ENCODE measurements at places on chromosomes 1 and 21.
A peak's percentile ranks its signal among the peaks of the same experiment; 100 is the strongest.

DNA sequence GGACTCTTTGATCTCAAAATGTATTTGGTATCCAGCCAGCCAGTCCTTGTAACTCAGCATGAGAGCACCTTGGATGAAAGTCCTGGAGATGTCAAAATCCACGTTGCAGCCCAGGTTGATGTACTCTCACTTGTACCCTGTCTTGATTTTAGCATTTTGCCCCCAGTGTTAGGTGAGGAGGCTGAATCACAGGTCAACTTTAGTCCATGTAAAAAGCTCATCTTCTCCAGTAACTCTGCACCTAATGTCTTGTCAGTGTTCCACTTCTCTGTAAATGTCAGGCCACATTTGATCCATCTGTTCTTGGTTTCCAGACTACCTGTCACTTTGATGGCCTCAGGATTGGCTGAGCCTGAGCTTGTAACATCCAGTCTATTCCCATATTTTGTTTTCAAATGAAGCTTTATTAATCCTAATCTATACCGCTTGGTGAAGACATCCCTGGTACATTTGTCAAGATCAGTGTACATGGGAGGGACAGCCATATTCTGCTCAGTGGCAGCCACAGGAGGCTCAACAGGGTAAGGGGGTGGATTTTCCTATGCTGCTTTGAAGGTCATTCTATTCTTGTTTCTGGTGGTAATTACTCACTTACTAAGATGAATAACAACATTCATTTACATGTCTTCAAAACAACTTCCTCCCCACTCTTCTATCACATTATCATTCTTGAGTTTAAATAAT is 24.1 kb upstream of the FCRL3 start:
- ATAC-seq: peak; percentile 81

DNA sequence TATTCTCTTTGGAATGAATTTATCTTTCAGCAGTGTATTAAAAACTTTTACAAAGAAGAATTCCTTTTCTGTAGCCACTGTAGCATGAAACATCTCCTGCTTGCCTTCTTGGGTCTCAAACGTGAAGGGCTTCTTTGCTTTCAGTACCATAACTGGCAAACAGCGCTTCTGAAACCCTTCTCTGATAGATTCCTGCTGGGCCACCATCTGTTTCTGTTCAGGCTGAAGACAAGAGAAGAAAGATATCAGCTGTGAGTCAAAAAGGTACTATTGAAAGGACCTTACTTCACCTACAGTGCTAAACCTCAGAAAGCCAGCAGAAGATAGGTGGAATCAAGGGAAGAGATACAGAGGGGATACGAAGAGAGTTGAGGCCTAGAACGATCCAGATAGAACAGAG is 10.5 kb downstream of the AIM2 start:
- ATAC-seq: no peak

- ATAC-seq: no peak
Measured at GRCh38 chr1:40309374-40310128, 7.5 kb downstream of the COL9A2 start.

DNA sequence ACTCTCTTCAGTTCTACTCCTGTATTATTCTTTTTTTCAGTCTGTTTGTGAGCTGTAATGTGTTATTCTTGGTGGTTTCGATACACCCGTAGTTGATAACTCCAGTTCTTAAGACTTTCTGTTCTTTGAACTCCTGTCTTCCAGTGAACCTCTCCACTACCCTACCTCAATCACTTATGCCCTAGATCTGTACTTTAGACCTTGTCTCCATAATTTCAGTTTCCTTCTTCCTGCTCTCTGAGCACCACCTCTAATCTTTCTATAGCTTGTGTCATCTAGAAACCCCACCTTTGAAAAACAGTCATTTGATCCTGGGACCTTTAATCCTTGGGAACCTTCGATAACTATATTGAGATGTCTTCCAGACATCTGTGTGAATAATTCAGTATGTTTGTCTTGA is 159.3 kb downstream of the PIK3R3 start:
- no peak for ATAC-seq

- peak; percentile 53 for ATAC-seq
Measured at GRCh38 chr1:14923727-14924452, 229.7 kb upstream of the TMEM51 start.

DNA sequence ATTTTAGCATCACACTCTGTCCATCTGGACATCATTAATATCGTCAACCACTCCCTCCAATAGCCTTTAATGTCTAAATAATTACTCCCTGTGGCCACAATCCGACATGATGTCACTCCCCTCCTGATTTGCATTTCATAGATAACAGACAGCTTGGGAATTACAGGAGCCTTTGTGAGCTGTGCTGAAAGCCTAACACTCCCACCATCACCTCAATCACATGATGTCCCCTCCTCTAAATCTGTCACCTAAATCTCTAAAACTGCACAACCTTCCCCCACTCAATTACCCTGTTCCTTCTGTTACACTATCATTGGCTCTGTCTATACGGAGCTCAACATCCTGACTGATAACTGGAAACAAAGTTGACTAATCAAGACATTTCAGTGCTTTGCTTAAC is 14.3 kb downstream of the NHLH2 start:
- ATAC-seq: no peak

DNA sequence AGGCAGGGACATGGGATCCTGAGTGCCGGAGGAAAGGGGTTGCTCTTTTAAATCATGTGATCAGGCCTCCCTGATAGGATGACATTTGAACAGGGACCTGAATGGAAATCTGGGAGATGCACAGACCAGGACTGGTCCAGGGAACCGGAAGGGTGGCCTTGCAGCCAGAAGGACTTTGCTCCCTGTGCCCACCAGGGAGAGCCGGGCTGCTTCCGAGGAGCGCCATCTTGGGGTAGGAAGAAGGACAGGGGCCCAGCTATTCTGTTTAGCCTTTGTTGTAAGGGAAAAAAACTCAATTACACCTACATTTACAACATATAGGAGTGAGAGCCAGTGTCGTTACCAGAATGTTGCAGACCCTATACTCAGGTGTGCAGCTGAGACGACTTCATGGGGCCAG is 5.5 kb downstream of the KLHDC7A start:
- no peak for ATAC-seq

DNA sequence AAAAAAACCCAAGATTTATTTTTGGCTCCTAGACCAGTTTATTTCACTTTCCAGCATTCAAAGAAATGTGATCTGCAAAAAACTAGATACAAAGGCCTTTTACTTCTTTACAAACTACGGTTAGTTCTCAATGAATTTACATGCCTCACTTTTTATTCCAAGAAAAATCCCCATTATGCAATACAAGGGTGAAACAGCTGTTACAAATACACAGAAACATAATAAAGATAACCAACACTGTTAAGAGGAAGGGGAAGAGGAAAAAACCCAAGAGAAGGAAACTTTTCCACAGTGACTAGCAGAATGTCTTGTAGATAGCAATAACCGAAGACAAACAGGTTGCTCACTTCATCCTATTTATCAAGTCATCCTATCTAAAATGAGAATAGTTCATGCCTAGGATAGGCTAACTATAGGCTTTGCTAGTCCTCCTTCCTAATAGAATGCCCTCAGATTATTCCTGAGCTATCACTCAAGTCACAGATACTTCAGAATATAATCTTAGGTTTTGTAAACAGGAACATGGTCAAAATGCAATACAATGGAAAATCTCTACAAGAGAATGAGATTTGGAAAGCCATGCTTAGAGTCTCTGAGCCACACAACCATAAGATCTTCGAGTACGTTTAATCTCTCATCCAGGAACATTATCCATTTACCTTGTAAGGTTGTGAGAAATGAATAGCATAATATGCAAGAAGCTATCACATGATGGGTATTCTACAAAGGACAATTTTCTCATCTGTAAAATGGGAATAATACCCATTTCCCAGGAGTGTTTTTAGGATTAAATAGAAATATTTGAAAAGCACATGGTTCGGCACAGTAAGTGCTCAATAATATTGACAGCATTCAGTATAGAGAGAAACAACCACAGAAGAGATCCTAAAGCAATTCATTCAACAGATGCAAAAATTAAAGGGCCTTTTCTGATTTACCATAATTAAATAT is 5.4 kb downstream of the PNRC2 start:
- ATAC-seq: no peak

- no peak for ATAC-seq
Measured at GRCh38 chr1:164619006-164619784, 60.2 kb downstream of the PBX1 start.

GRCh38 chr1:204503122-204503912 is 8.7 kb upstream of the PIK3C2B start:
- ATAC-seq: no peak

DNA sequence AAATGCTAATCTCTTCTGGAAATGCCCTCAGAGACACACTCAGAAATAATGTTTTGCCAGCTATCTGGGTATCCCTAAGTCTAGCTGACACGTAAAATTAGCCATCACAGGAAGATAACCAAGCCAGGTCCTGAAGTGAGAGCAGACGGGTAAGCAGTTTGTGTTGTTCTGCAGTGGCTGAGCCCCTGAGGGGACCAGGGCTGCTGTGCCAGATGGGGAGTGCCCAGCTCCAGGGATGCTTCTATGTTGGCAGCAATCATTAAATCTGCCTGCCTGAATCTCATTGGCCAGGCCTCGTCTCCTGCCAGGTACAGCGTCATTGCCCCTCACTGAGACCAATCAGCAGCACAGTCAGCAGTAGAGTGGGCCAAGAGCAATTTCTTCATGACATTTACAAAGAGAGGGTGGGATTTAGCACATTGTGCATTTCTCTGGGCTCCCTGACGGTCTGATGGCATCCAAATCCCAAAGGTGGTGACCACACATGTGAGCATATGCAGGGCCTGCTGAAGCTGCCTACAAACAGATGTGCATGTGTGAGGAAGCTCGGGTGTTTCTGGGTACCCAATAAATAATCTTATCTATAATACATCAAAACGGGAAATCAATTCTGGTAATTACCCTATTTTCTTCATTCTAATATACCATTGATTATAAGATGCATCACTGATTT is 58.7 kb upstream of the LRRN2 start:
- ATAC-seq: no peak

GRCh38 chr1:112923959-112924349 is 32.0 kb downstream of the SLC16A1 start:
- no peak for ATAC-seq

- no peak for ATAC-seq
Measured at GRCh38 chr1:23263380-23263887, 46.1 kb upstream of the HTR1D start.

DNA sequence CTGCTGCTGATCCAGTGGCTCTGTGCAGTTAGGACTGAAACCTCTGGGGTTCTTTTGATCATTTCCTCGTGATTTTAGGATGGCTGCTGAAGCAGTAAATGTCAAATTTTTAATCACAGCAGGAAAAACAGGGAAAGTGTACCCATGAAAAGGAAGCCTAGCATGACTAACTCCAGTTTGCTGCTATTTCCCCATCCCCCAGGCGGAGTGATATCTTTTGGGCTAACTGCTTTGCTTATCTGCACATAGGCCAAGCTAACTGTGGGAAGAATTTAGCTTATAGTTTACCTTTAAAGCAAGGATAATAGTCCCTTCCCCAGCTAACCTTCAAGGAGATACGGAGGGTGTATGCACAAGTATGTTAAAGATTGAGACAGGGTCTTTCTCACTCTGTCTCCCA is 149.8 kb upstream of the TNR start:
- ATAC-seq: no peak

- ATAC-seq: no peak
Measured at GRCh38 chr21:23452384-23453083, 2154.7 kb downstream of the MRPL39 start.

- ATAC-seq: no peak
Measured at GRCh38 chr1:199064971-199065370, 426.1 kb downstream of the PTPRC start.

DNA sequence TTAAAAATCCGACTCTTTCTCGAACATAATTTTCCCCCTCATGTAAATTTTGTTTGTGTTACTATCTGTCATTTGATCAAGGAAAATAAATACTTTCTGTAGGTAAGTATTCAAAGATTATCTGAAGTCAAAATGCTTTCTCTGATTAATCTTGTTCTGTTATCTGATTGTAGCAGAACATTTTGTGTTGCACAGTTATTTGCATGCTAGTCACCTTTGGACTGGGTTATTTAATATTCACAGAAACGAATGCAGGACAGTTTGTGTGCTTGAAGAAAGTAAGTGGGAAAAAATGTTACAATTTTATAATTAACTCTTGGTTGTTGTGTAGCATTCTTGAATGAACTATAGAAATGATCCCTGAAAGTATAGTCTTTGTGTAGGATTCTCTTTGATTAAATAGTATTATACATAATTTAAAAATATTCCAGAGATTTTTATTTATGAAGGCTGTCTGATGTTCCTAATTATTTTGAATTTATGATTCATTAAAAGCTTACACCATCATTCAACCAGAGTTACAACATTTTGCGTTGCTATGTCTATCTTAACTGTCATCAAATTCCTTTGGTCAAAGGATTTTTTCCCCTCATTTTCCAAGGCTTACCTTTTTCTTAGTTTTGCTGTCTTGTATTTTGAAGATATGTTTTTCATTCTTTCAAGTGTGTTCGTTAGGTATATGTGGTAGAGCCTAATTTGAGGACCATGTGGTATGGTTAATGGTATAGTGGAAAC is 176.6 kb downstream of the GIPC2 start:
- ATAC-seq: no peak

DNA sequence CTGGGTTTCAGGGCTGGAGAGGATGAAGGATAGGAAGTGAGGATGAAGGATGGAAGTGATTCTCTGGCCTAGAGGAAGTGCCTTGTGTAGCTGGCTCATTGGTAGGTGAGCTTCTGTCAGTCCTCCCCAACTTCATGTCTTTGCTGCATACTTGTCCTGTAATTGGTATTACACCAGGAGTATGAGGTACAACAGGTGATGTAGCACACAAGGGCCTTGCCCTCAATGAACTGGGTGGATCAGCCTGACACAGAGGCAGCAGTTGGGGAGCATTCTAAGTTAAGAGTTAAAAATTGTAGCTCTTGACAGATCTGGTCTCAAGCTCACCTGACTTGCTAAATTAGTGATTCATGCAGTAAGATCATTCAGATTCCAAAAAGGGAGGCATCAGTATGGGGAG is 37.9 kb upstream of the CACNA1E start:
- ATAC-seq: no peak

DNA sequence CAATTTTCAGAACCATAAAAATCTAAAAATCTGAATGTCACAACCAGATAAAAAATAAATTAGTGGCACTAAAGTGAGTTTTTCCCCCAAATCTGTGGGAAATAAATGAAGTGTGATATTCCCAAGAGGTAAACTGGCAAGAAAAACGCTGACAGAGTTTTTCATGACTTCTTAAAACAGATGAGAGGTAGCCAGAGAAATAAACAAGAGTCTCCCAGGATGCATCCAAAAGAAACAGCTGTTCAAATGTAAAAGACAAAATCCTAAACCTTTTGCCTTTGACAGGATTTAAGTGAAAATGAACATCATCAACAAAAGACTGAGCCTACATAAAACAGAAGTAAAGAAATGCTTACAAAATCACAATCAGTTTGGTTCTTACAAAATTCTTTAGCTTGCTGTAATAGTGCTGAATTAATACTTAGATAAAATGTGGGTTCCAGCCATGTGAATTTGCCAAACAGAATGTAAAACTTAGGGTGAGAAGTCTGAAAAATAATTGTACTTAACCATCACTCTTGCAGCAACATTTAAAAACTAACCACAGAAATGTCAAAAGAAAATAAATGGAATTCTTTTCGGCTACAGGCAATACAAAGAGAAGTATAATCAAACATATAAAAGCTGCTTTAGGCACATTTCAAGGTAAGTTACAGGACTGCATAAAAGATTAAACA is 133.6 kb downstream of the EIF4G3 start:
- ATAC-seq: no peak
